Breast epithelium (tissue), 4 donors: ENCODE measurements at places on chromosomes 7 and 10. TPM values are rescaled to one million over a fixed set of nuclear protein-coding genes. Genes with fewer than 3 reads are reported as not detected.

DNA sequence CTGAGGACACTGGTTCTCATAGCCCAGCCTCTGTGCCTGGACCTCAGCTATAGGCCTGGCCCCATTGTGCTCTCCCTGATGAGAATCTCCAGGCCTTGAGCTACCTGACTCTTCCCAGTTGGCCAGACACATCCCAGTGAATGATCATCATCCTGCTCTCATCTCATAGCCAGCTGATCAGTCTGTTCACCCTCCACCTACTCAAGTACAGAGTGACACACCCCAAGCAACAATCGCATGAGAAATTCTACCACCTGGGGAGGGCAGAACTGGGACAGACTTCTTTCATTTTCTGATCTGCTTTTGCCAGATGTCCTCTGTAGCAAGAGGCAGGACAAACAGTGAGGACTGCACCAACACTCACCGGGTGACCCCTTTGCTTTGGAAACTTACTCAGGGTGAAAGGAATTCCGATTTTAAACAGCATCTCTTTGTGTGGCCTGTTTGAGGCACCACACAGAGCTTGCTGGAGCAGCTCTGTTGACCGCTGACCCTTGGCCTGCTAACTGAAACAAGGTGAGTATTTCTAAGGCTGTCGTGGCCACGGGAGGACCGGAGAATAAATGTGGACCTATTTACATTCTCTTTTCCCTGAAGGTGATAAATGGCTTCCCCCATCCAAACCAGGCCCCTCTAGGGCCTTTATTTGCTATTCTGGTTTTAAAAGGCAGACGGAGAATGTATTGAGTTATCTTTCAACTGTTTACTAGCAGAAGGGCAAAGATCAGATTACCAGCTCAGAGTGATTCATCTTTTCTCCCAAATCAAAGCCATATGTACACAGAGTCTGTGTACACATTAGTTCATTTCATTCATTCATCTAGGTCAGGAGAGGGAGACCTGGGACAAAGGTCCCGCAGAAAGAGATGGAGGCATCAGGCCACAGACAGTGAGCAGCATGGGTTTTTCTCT, 181.4 kb upstream of the TNS3 start:
- DNase-seq: no peak

DNA sequence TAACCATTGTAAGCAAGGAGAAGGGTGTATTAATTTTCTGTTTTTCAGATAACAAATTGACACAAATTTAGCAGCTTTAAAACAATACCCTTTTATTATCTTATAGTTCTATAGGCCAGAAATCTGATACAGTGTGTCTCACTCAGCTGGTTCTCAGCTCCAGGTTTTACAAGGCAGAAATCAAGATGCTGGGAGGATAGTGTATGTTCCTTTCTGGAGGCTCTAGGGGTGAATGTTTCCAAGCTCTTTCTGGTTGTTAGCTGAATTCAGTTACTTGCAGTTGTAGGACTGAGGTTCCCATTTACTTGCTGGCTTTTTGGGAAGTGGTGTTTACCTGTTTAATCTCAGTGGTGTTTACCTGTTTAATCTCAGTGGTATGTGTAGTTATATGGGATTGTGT, 125.4 kb downstream of the ADK start:
- DNase-seq: no peak

TFR2 gene
- 0.48 TPM for total RNA-seq

DNA sequence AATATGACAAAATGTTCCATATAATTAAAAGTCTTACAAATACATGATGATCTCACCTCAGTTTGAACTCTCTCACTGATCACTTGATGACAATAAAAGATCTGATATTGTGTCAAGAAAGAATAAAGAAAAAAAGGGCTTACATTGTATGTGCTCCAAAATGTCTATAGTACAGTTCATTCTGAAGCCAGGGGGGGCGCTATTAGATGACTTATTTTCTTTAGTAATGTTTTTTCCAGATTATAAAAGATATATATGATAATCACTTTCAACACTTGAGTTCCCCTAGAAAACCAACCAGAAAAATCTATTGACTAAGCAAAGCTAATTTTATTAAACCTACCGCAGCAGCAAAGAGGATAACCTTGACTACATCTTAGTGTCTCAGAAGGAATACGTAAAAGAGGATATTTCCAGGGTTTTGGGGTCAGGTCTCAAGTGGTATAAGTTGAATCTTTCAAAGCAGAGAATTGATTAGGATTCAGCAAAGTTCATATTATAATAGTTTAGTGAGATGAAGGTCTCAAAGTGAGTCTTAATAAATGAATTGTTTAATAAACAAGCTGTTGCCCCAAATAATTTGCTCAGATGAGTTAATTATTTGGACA, 55.8 kb downstream of the PTN start:
- DNase-seq: no peak

DNA sequence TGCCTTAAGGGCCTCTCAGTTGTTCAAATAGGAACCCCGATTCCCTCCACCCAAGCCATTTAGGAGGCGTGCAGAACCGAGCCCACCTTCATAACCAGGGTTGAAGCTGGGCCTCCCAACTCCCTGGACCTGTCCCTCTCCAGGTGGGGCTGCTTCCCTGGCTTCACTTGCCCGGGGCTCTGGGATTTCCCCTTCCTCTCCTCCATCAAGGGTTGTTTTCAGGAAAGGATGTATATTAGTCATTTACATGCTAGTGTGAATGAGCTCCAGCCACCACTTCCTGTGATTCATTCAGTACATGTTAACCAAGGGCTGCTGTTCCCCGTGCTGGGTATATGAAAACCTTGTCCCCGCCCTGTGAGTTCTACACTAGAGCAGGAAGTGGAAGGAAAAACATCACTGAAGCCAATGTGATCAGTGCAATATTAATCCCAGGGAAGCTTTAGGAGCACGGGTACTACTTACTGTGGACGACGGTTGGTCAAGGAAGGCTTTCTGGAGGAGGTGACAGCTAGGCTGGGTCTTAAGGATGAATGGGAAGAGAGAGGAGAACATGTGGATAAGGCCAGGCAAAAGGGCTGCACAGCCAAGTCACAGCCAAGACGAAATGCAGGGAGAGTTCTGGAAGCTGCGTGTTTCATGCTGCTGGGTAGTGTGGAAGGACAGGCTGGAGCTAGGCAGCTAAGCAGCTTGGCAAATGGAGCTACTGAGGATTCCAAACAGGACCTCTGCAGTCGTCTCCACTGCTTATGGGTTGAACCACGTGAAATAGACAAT, 150.1 kb upstream of the SHH start:
- DNase-seq: no peak

PAPSS2 gene
- 27.2 TPM for total RNA-seq

DNA sequence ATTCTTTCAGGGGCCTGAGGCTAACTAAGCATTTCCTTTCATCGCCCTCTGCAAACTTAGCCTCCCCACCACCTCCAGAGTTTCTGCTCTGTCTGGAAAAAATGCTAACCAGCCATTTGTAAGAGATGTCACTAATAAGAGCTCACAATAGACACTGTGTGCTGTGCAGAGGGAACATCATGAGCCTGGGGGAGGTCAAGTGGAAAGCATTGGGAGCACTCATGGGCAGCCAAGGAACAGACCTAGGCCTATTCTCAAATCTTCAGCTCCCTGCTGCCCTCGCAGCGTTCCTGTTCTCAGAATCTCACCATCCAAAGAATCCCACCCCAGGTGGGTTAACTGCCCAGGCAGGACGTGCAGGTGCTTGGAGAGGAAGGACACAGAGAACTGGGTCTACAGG, 27.1 kb upstream of the GPAM start:
- no peak for DNase-seq

GRCh38 chr10:124213471-124213870, 120.1 kb upstream of the CHST15 start:
- no peak for DNase-seq

DNA sequence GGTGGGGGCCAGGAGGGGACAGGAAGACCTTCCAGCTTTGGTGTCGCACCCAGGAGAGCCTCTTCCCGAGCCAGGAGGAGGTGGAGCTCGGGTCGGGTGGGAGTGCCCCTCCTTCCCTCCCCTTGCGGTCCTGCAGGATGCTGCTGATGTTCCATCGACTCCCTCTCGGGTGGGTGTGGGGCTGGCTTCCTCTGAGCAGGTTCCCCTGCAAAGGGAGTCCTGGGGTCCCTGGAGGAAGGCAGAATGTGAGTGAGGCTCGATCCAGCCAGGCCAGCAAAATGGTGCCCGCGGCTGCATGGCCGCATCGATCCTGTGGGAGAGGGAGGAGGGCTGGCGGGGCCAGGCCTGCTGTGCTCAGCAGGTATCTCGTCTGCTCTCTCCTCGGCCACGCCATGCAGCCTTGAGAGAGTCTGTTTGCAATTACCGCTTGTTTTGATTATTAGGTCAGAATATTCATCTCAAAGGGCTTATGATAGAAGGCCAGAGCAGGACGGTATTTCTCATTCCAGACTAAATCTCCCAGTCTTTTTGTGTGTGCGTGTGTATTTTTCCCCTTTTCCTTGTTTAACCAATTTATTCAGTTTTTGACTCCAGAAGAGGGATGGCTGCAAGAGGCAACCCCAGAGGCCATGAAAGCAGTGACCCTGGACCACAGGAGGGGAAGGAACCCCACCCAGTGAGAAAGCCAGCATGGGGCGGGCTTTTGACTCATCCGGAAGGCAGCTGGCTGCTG, 137.3 kb upstream of the ZMIZ1 start:
- no peak for DNase-seq

GRCh38 chr7:36115448-36116321, 37.4 kb upstream of the EEPD1 start:
- DNase-seq: no peak

SAMD9L gene
- 7.5 TPM for total RNA-seq

NFE2L3 gene
- total RNA-seq: 5.8 TPM

DNA sequence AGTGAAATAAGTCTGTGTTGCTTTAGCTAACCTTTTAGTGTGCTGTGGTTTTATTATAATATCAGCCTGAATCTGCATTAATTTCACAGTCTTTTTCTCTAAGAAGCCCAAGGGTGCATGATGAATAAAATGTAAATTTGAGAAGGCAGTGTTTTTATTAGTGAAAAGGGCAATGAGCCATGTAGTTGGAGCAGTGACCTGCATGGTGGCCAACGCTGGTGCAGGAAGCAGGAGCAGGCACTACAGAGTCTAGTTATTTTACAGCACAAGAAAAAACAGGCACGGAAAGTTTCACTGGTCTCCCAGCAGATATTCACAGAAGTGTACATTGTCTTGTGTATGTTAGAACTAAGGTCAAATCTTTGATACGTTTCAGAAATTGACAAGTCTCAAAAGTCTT, 247.8 kb downstream of the CELF2 start:
- DNase-seq: no peak

DOCK4 gene
- 31.7 TPM for total RNA-seq

ARMC3 gene
- not detected for total RNA-seq

ZNF853 gene
- 11.5 TPM for total RNA-seq

GRCh38 chr7:122790591-122790990, 87.9 kb upstream of the RNF148 start:
- DNase-seq: no peak

GRCh38 chr7:17009007-17009719, 127.4 kb upstream of the AGR3 start:
- DNase-seq: no peak

BMI1 gene
- 68.5 TPM for total RNA-seq

DNA sequence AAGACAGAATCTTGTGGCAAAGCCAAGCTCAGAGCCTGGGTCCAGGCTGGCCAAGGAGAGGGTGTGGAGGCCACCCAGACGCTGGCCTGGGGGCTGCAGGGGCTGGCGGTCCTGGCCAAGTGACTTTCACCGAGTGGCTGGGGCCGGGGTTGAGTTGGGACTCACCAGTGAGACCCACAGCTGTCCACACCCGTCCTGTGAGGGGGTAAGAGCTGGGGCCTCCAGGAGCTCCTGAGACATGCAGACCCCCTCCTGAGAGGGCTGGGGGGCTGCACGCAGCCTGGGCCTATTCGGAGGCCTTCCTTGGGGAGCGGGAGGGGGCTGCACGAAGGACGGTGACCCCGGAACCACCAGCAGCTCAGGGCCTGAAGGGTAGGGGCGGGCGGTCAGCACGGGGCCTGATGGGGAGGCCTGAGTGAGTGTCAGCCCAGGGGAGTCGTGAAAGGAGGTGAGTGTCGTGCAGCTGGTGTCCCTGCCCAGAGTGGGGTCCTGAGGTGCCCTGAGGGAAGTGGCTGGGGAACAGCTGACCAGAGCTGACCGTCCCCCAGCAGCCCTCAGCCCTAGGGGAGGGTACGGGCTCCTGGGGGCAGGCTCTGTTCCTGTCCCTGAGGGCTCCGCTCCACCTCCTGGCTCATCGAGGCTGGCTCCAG, 100.9 kb downstream of the FOXL3 start:
- peak; percentile 17 for DNase-seq
